ENCODE measurements at places on chromosomes 1 and 21. TPM values are rescaled to one million over a fixed set of nuclear protein-coding genes. Genes with fewer than 3 reads are reported as not detected.

DNA sequence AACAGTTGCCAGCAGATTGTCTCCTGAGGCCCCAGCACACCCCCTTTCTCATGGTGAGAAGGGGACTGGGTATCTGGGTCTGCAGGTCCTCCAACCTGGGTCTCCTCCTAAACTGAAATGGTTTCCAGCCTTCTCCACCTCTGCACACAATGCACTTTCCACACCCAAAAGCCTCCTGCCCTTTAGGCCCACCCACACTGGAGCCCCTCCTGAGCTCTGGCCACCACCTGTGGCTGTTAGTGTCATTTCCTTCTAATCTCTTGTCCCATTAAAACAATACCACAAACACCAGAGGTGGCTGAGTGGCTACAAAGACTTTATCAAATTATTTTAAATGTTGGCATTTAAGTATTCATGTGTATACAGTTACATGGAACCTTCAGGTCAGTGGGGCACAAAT, 11.5 kb downstream of the GPR3 start:
- no peak for DNase-seq

DNA sequence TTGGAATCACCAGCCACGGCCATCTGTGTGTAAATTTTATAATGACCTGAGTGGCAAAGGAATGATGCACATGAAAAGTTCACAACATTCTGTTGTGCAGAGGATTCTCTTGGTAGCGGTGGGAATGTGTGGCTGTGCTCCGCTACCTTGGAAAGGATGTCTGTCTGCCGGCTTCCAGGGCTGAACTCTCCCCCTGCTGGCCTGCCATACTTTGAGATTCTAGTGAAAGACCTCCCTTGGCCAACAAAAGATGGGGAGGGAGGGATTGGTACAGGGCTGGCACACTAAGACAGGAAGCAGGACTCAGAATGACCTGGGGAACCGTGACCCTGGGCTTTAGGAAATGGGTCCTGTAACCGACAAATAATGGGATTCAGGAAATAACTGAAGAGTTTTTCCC, 194.5 kb upstream of the PLD5 start:
- no peak for DNase-seq

CELSR2 gene
- total RNA-seq: 1.6 TPM

DNA sequence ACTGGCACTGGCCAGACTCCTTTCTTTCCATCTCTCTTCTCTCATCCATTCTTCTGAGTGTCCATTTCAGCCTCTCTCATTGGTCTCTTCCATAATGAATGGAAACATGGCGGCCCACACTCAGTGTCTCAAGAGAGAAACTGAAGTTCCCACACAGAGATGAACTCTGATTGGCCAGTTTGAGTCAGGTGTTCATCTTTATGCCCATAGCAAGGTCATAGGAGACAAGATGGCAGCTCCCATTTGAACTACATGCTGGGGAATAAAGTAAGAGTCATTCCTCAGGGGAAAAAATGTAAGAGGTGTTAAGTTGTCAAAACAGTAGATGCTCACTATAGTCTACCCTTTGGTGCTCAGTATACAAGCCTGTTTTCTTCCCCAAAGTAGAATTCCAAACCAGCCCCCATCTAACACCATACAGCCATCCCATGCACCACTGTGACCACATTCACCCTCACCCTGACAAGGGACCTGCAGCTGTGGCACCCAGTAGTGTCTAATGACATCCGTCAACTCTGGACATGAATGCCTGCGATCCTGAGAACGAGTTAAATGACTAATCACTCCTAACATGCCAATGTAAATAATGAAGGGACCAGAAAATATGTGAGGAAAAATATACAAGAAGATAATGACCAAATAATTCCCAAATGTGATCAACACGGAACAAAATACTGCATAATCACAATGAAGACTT, 12.4 kb downstream of the CDA start:
- DNase-seq: no peak

CHRM3 gene
- total RNA-seq: 0.65 TPM

DNA sequence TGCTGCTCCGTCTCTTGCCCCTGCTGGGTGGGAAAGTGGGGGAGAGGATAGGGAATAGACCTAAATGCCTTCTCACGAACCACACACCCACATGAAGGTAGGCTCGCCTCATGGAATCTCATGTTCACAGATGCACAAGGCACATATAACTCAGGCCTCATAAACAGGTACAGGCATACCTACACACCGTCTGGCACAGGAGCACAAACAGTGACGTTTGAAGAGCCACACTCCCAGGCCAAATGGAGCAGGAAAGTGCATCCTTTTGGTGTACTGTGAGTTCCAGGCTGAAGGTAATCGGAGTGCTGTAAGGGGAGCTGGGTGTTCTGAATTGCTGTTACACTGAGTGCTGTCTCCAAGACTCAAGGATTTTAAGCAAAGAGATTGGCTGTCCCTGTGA, 13.1 kb downstream of the UTP11 start:
- DNase-seq: no peak

TYW3 gene
- total RNA-seq: 11.2 TPM

PDZK1IP1 gene
- 131 TPM for total RNA-seq

OR2G6 gene
- not detected for total RNA-seq

- DNase-seq: no peak
These were observed 83.9 kb downstream of the NID1 start for GRCh38 chr1:235980976-235981375.

- DNase-seq: no peak
These were observed 319.2 kb downstream of the NTNG1 start for GRCh38 chr1:107460035-107460434.

DNA sequence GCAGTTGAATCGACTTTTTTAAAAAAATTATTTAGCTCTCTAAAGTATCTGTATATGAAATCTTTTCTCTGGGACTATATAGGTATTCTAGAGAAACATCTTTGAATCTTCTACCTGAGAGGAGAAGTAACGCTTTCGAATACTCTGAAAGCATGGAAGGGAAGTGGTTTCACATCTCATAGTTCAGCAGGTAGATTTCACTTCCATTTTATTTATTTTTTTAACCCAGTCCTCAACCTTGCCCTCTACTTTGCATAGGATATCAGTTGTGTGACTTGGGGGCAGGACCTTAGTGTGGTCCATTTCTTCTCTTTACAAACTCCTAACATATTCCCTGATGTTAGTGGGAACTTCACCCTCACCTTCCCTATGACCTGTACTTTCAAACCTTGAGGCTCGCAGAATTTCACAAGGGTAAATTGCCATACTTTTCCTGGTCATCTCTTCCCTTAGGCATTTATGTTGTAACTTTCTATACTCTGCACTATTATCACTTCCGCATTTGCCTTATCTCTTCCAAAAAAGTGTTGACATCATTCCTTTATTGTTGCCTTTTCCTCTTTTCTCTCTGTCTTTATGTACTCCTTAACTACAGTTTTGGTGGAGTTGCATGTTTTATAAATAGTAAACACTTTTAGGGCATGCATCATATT, 1208.5 kb upstream of the ADGRL4 start:
- DNase-seq: no peak

DNA sequence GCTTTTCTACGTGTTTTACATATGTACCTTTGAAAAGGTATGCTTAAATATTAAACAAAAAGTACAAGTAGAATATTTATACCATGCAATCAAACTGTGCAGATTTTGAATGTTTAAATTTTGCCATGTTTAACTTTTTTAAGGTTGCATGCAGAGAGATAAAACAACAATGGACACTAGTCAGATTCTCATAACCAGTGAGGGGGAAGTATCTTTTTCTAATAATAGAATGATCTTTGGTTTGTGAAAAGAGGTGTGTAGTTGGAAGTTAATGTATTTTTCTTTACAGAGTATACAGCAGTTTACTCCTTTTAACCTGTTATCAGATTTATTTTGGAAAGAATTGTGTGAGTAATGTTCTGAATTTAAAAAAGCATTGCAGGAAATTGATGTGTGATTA, 27.1 kb downstream of the POU2F1 start:
- no peak for DNase-seq

DNA sequence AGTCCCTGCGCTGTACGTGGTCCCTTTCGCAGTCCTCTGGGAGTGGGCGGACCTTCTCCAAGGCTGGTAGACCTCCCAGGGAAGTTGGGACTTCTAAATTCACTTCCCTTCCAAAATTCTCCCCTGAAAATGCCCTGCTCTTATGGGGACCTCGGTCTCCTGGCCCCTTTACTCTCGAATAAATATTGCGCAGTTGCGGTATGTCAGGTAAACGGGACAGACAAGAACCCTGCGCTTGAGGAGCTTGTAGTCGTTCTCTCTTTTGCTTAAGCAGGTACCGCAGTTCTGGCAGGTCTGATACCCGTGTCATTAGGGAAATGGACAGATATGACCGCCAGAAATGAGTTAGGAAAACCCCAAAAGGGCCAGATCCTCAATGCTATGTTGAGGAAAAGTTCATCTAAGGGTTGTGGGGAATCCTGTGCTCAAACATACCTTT, 561 bp downstream of the KIF2C start:
- DNase-seq: no peak

RIPK4 gene
- not detected for total RNA-seq

SMYD3 gene
- total RNA-seq: 7.6 TPM

DNA sequence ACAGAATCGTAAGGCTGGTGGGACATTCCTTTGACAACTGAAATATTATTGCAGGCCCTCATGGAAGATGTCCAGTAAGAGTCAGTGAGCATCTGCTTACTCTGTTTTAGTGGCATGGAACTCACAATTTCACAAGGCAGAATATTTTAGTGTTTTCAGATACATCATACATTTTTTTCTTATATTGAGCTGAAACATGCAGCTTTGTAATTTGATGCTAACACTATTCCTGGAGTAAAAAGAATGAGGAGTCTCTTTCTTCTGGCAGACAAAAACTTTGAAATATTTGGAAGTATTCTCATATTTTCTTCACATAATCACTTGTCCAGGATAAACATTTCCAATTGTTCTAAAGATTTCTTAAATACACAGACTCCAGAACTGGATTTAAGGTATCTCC, 17.7 kb downstream of the CLDN17 start:
- DNase-seq: no peak

GRCh38 chr1:225816643-225817538, 7.0 kb downstream of the EPHX1 start:
- DNase-seq: no peak

GRCh38 chr1:198606020-198606438, 32.8 kb upstream of the PTPRC start:
- DNase-seq: no peak

- no peak for DNase-seq
These were observed 936 bp upstream of the UBXN11 start for GRCh38 chr1:26307363-26307781.

XCL1 gene
- total RNA-seq: not detected

USH2A gene
- not detected for total RNA-seq

LRRIQ3 gene
- total RNA-seq: 0.84 TPM

GPR61 gene
- total RNA-seq: not detected

Data from omental fat pad (tissue), 4 donors.